LoVo (cell line): ENCODE measurements at places on chromosomes 3 and 15.

DNA sequence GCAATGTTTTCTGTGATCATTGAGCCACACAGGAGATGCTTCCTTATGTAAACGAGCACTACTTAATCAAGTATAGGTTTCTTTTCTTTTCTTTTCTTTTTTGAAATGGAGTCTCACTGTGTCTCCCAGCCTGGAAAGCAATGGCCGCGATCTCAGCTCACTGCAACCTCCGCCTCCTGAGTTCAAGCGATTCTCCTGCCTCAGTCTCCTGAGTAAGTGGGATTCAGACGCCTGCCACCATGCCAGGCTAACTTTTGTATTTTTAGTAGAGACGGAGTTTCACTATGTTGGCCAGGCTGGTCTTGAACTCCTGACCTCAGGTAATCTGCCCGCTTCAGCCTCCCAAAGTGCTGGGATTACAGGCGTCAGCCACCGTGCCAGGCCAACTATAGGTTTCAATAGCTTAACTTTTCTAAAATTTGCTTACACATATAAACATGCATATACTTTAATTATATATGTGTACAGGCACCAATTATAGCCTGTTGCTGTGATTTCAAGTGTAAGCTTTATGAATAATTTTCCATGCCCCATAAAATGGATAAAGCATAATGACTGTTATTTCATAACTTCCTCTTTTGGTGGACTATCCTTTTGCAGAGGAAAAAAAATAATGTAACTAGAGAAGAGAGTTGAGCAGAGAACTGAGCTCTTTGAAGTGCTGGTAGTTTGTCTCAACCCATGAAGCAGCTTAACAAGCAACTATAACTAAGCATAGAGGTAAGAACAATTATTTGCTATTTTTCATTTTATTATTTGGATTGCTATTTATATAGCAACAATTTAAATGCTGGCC is 24.8 kb upstream of the MBNL1 start:
- DNase-seq: no peak

DNA sequence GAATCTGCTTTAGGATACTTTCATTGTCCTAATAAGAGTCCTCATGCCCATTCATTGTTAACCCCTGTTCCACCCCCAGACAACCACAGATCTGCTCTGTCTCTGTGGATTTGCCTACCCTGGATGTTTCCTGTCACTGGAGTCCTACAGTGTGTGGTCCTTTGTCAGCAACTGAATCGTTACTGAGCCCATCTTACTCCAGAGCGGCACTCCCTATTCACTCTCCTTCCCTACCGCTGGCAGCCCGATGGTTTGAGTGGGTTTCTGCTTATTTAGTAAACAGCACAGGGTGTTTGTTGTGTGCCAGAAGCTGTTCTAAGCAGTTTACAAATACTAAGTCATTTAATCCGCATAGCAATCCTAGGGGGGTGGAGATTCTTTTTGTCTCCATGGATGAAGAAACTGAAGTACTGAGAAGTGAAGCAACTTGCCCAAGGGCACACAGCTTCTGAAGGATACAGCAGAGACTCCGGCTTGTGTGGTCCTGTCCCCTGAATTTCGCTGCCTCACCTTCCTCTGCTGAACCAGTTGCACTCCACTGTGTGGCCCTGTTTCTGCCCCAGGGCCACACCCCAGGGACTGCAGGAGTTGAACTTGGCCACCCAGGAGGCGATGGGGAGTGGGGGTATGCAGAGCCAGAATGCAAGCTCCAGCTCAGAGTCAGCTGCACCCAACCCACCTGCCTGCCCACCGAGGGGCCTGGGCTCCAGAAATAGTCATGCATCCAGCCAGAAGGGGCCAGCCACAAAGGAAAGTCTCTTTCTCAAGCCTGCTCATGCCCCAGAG is 56.5 kb upstream of the SLC6A1 start:
- no peak for DNase-seq

GRCh38 chr3:141203866-141204265 is 27.8 kb upstream of the PXYLP1 start:
- no peak for DNase-seq

DNA sequence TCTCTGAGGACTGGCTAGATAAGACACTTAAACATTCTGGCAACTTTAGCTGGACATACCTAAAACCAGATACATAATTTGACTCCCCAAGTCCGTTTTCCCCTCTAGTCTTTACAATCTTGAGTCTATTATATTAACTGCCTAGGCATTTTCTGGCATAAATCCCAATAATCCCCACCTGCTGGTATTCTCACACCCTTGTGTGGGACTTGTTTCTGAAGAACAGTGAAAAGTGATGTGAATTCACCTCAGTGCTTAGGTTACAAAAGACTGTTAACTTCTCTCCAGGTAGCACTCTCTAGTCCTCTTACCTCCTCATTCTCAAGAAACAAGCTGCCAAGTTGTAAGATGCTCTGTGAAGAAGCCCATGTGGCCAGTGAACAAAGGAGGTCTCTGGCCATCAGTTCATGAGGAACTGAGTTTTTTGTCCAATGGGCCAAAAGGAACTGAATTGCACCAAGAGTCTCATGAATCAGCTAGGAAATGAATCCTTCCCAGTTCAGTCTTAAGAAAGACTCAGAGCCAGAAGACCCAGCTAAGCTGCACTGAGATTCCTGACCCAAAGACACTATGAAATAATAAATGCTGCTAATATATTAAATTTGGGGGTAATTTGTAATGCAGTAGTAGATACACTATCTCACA is 4.1 kb downstream of the OSBPL11 start:
- no peak for DNase-seq

DNA sequence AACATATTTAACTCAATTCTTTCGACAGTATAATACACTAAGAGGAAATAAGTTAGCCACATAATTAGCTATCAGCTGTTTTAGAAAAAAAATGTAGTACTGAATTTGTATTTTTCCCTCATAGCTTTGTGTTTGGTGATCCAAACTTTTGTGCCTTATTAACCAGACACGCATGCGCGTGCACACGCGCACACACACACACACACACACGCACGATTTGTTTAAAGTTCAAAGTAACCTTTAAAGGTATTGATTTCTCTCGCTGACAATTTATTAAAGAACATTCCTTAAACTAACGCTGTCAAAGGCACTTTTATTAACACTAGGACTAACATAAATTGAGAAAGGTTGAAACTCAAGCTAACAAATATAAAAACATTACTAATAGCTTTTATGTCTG is 198.9 kb downstream of the ROBO1 start:
- no peak for DNase-seq

DNA sequence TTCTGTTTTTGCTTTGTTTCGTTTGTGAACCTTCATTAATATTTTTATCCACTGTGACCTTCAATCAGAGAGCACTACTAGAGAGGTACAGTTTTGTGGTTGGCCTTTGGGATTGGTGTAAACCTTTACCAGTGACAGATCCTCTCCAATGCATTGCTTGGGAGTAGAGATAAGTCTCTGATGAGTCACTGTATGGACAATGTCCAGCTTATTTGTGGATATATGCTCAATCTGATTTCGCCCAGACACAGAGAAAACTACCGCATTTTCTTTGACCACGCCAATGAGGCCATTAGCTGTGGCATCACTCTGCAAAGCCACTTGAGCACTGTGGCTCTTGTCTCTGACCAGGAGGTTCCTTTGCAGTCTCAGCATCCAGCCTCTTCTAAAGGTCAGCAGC is 964.7 kb downstream of the TUSC7 start:
- DNase-seq: no peak

- DNase-seq: no peak
These were observed 266.8 kb downstream of the ABHD5 start for GRCh38 chr3:43957553-43957952.

GRCh38 chr3:175729466-175729865 is 870.3 kb downstream of the NAALADL2 start:
- no peak for DNase-seq

DNA sequence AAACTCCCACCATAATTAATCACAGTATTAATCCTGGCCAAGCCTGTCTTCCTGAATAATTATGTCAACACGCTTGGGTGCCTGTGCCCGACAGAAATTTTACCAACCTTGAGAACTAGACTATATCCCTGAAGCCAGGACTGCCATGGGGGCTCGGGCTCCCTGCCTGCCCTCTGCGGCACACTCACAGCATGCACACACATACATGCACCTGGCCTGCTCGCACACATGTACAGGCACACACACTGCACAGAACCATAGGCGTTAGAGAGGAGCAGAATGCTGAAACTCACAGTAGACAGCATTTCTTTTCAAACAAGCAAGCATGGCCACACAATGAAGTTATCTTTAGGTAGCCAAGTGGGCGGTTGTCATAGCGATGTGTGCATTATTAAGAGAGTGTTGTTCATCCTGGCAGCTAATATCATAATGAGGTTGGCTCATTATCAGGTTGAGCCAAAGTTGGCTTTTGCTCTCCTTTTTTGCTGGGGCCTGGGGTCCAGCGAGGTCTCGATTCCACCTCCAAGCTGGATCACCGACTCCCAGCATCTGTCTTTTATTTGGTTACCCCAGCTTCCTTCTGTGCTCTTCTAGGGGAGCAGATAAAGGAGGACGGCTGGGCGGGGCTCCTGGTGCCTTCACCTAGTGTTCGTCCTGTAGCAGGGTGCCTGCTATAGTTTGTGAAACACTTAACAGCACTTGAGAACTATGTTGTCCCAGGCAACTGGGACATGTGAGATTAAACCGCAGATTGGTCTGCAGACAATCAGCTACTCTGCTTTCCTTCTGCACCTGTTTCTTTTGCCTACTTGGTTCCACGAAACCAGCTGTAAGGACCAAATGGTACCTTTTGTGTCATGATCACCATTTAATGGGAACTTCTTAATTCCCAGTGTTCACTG is 91.4 kb downstream of the ZNF621 start:
- no peak for DNase-seq

- DNase-seq: no peak
These were observed 21.0 kb downstream of the ANAPC13 start for GRCh38 chr3:134464689-134465365.

DNA sequence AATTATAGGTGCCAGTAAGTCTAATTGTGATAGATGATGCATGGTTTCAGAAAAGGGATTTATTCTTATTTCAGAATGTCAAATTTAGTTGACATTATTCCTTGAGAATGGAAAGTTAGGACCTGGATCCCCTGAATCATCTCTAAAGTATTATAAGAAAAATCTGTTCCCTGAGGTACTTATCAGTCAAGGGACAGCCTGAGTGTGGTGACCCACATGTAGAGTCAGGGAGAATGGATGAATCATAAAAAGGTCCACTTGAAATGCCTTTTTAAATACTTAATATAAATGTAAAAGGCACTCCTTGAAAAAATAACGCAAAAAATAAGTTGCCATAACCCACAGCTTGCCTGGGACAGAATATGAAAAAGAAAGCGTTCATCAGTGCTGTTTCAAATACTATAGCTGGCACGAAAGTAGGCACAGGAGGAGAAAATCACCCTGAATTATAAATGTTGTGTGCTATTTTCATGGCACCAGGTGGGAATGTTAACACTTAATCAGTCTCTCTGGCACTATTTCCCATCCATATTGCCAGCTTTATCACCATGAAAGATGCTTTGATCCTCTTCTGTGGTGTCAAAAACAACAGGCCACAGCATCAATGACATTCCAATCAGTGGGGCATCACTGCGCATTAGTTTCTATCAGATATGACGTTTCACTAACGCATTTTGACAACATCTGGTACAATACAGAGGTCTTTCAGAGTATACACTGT is 208.5 kb downstream of the EPHA3 start:
- no peak for DNase-seq
